ENCODE measurements at places on chromosomes 12 and 14. TPM values are rescaled to one million over a fixed set of nuclear protein-coding genes. Genes with fewer than 3 reads are reported as not detected.

DNA sequence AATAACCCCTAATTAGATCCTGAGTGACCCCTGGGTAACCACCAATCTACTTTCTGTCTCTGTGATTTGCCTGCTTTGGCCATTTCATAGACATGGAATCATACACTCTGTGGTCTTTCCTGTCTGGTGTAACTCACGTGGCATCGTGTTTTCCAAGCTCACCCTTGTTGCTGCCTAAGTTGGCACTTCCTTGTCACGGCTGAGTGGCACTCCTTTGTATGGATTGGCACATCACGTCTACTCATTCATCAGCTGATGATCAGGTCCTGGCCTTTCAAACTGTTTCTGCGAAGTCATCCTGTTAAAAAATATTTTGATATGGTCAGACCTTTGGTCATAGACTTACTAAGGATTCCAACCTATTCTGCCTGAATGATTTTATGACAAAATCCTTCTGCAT, 87.7 kb downstream of the GLT1D1 start:
- no peak for DNase-seq

P3H3 gene
- total RNA-seq: 17.0 TPM

GRCh38 chr12:64082116-64082515, 140.0 kb downstream of the KICS2 start:
- DNase-seq: no peak

DNA sequence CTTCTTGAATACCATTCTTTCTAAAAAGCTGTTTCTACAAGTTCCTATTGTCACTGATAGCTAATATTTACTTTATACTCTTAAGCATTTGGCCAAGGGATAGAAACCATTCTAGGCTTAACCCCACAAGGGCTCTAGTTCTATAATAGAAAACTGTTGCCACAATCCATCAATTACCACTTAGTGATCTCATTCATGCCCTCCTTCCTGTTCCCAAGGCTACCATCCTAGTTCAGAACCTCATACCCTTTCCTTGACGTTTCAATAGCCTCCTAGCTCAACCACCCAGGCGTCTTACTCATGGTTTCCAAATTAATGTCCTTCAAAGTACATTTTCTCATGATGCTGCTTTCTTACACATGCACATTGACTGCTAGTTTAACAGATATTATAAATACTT, 493.5 kb downstream of the NAV3 start:
- no peak for DNase-seq

HOXC12 gene
- not detected for total RNA-seq

DNA sequence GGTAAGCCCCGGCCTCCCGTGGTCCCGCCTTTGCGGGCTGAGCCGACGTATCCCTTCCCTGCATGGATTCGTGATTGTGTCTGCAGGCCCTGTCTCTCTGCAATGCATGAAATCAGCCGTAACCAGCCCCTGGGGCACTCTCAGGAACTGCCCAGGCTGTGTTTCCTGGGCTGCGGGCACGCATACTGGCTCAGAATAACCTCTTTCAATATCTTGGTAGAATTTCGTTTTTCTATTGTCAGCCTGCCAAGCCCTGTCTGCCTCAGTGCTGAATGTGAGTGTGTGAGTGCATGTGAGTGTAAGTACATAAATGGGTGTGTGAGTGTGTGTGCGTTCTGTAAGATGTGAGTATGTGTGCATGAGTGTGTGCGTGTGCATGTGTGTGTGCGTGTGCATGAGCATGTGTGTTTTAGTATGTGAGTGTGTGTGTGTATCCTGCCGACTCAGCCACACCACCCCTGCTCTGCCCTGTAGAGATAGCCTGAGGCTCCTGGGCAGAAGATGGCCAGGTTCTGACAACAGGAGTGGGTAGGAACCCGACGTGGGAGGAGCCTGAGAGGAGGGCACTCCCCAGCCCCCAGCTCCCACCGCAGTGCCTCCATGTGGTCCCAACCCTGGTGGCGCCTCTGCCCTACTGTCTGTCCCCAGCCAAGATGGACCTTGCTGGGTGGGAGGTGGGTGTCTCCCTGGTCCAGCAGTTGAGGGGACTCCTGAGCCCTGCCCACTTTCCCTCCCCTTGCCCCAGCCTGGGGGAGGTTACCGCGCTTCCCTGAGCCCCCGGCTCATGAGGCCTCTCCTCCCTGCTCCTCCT, 268.8 kb downstream of the ADGRD1 start:
- no peak for DNase-seq

DNA sequence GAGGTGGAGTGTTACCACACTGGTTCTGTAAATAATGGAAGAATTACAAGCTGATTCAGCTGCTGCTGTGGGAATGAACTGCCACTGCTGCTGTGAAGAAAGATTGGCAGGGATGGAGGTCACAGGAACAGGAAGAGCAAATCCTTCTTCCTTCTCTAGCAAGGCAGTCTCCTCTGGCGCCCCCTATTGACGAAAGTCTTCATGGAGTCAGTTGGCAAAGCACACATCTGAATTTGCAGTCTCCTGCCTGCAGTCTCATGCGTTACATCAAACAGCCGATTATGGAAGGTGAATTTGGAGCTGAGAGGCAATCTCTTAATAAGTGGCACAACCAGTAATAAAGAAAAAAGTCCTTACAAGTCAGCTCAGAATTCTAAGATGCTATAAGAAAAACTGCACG, 106.0 kb upstream of the TMTC1 start:
- DNase-seq: peak; percentile 72

FAIM2 gene
- 2.3 TPM for total RNA-seq

MYO1H gene
- total RNA-seq: not detected

DNA sequence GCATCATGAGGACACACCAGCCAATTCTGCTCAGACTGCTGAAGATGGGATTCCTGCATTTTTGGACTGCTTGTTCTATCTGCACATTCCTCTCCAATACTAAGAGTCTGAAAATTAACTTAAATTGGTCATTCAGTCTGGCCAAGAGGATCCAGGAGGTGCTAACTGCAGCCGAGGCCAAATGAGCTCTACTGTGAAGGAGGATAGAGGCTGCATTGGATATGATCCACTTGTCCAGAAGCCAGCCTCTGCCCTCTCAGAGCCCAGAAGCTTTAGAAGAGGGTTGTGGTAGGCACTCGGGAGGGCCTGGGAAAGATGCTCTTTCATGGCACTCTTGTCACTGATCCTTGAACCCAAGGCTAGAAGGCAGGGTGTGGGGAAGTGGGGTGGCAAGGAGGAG, 37.1 kb upstream of the PLEK2 start:
- no peak for DNase-seq

TSHR gene
- 1.8 TPM for total RNA-seq

DNA sequence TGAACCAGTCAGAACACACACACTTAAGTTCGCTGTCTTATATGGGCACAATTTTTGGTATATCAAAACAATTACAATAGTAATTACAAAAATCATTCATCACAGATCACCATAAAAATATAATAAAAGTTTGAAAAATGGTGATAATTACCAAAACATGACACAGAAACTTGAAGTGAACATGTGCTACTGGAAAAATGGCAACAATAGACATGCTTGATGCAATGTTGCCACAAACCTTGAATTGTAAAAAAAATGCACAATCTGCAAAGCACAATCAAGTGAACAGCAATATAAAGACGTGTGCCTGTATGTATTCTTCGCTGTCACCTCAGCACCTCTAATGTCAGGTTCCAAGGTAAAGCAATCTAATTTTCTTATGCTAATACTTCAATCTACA, 117.6 kb downstream of the PRKD1 start:
- DNase-seq: no peak

- DNase-seq: no peak
Measured at GRCh38 chr12:61514016-61514415, 746.2 kb upstream of the USP15 start.

DNA sequence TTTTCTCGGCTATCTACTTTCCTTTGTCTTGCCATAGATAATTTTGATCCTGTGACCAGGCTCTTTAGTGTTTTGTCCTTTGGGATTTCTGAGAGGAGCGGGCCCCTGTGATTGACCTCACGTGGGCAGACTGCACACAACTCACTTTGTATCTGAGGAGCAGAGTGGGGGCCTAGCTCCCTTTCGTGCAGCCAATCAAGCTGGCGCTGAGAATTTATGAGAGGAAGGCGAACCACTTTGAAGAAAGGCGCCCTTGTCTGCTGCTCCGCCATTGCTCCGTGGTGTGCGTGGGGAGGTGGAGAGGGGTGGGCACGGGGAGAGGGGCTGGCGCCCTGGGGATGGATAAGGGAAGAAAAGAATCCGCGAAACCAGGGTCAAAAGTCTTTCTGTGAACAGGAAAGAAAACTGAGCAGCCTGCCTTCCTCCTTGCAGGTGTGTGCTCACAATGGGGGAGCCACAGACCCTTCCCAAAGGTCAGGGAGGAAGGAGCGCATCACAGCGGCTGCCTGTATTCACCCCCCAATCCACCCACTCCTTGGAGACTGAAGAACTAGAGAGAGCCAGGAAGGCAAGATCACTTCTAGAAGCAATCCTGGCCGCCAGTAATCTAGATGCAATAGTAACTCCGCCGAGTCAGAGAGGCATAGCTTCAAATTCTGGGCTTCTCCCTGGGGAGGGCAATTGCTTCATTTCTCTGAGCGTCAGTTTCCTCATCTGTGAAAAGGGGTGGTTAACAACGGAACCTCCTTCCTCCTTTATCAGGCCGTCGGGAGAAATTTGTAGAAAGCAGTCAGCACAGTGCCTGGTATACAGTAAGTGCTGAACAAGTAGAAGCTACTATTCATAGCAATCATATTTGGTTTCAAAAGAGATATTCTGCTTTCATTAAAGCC, 24.9 kb upstream of the MED13L start:
- DNase-seq: no peak

DNA sequence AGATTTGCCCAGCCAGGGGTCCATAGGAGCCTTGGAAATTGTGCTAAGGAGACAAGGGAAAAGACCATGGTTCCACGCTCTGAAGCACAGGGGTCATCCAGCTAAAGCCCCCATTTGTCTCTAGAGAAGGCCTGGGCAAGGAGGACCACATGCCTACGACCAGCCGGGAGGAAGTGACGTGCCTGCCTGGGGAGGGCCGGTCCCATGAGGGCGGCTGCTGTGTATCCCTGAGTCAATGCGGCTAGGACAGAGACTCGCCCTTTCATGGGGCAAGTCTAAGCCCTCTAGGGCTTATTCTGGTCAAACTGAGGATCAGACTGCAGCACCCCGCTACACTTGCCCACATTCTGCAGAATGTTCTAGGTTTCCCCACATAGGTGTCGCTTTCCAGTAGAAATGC, 20.6 kb upstream of the RIN3 start:
- DNase-seq: no peak

DNA sequence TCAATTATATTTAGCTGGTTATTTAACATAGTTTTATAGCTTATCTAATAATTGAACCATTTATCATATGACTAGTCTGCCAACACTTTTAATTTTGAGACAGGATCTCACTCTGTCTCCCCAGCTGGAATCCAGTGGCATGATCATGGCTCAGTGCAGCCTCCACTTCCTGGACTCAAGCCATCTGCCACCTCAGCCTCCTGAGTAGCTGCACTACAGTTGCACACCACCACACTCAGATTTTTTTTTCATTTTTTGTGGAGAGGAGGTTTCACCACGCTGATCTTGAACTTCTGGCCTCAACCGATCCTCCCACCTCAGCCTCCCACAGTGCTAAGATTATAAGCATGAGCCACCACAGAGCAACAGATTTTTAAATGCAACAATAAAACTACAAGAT, 151.4 kb upstream of the MDGA2 start:
- no peak for DNase-seq

DNA sequence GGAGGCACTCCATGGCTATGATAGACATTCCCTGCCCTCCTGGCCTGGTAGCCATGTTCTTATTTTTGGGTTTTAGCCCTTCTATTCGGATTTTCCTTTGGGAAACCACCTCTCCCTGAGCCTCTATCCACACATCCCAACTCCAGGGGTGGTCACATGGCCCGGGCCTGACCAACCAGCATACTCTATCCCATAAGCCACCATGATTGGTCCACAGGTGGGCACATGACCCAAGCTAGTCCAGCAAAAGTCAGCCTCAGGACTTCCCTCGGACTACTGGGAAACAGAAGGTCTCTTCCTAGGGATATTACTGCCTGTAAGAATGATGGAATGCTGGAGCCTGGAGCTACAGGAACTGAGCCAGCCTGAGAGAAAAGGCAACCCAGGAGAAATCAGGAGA, 12.5 kb downstream of the PRIMA1 start:
- no peak for DNase-seq

DNA sequence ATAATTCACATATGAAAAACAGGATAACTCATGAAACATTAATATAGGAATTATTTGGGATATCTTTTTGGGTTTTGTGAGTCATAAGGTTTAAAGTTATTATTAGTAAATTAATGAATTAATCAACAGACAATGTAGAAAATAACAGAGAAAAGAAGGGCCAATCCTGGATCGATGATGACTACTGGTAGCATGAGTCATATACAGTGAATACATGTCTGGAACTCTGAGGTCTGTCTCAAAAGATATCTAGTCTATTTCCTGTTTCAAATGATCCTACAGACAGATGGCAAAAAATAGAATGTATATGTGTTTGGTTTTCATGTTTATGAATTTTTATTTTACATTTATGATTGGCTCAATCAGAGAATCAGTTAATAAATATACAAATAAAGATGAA, 86.4 kb upstream of the RTL1 start:
- no peak for DNase-seq

GRCh38 chr12:49537752-49538509, 899 bp upstream of the KCNH3 start:
- no peak for DNase-seq

DNA sequence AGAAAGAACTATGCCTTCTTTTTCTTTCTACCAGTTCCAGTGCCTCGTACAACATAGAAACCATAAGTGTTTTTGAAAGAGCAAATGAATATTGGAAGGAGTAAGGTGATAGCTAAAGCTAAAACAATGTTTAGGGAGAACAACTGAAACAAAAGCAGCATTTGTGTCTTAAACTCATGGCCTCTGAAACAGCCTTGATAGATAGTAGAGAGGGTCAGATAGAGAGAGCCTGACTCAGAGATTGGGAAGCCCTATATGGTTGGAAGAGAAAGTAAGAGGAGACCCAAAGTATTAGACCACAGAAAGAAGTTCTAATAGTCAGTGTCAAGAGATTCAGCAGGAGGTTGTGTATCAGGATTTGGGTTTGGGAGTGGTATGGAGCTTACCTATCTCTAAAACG, 79.6 kb upstream of the IFNG-AS1 start:
- no peak for DNase-seq

DNA sequence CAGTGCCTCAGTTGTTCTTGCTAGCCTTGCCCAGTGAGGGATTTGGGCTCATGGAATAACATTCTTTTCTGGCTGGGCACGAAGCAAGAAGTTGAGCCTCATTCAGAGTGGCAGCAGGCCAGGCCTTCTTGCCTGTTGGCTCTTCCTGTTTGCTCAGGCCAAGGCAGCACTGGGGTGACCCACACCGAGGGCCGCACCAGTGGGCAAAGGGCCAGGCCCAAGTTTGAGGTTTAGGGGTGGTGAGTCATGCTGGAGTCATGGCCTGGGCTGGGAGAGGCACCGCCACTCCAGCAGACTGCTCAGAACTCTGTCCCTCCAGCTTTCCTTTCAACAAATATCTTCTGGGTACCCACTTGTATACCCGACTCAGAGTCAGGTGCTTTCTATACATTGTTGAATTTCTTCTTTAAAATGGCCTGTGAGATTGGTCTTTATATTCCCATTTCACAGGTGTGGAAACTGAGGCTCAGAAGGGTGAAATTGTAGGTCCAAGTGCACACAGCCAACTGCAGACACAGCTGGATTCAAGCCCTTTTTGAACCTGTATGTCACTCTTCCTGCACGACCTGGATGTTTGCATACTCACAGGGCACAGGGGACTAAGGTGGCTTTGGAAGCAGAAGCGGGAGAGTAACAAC, 279.4 kb downstream of the FOXN3 start:
- peak; percentile 92 for DNase-seq

KRT85 gene
- not detected for total RNA-seq

GRCh38 chr14:98682033-98682432, 590.0 kb downstream of the BCL11B start:
- no peak for DNase-seq

- DNase-seq: peak; percentile 51
Measured at GRCh38 chr12:54017027-54017788, 8.4 kb downstream of the HOXC8 start.
